ENCODE measurements at places on chromosomes 6 and 20.

- DNase-seq, result no peak
Observed at GRCh38 chr20:40943591-40943990, 85.0 kb upstream of the TOP1 start.

GRCh38 chr6:146287691-146288369, 255.8 kb upstream of the RAB32 start:
- DNase-seq, result no peak

DNA sequence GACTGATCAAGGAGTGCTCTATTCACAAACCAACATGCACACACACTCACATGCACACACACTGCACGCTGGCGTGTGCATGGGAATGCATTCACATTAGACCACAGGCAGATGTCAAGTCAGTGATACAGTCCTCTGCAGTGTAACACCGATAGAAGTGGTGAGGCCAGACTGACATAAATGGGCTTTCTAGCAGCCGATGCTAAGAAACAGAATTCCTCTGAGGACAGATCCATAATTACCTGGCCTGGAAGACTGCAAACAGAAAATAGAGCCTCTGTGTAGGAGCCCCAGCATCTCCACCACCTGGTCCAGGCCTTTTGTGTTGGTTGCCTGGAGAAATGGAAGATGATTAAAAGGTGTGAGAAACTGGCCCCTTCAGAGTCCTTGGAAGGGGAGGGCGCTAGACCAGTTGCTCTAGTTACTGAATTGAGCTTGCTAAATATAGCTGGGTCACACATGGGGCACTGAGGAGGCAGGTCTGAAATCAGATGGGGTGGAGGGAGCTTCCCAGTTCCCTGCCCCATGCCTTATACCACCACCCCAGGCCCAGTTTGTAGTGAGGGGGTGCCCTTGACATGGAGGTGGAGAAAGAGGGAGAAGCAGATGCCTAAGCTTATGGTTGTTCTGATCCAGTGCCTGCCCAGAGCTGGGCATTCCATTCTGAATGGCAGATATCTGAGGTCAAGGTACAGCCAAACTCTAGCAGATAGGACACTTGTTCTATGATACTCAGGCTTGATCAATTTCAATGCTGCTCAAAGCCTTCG, 233.8 kb downstream of the LRFN2 start:
- DNase-seq, result no peak

GRCh38 chr6:136897071-136897470, 25.0 kb upstream of the SLC35D3 start:
- no peak for DNase-seq

GRCh38 chr6:78611886-78612480, 255.4 kb upstream of the IRAK1BP1 start:
- no peak for DNase-seq

- no peak for DNase-seq
Observed at GRCh38 chr6:27178407-27178730, 69.1 kb upstream of the PRSS16 start.

- no peak for DNase-seq
Observed at GRCh38 chr20:63098195-63098810, 91.5 kb upstream of the BHLHE23 start.

- no peak for DNase-seq
Observed at GRCh38 chr6:51743999-51744398, 343.4 kb downstream of the PKHD1 start.

GRCh38 chr20:32670773-32671455, 2.8 kb downstream of the C20orf203 start:
- no peak for DNase-seq

GRCh38 chr6:166997768-166998255, 1.4 kb upstream of the CEP43 start:
- DNase-seq, result no peak

DNA sequence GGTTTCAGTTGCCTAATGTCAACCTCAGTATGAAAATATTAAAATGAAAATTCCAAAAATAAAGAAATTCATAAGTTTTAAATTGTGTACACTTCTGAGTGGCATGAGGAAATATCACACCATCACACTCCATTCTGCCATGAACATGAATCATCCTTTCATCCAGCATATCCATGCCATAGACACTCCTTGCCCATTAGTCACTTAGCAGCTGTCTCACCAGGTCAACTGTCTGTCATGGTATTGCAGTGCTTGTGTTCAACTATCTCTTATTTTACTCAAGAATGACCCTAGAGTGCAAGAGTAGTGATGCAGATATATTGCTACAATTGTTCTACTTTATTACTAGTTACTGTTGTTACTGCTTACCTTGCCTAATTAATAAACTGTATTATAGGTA, 712.4 kb downstream of the EPHA7 start:
- DNase-seq, result no peak

DNA sequence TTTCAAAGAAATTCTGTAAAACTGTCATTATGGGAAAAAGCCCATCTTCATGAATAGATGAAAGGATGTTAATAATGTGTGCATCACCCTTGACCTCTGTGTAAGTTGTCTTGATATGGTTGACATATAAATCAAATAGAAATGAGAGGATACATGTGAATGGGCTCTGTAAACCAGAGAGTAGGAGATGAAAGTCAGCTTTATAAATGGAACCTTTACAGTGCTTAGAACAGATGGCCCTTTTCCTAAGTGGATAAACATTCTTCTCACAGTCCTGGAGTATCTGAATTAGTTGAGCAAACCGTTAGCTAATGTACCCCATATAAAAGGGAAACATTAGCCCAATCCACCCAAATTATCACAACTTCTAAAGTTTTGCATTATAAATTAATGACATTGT, 57.5 kb downstream of the MYLK4 start:
- no peak for DNase-seq

GRCh38 chr20:14723614-14724013, 386.2 kb upstream of the FLRT3 start:
- no peak for DNase-seq

- no peak for DNase-seq
Observed at GRCh38 chr6:118495485-118496280, 52.4 kb upstream of the PLN start.

DNA sequence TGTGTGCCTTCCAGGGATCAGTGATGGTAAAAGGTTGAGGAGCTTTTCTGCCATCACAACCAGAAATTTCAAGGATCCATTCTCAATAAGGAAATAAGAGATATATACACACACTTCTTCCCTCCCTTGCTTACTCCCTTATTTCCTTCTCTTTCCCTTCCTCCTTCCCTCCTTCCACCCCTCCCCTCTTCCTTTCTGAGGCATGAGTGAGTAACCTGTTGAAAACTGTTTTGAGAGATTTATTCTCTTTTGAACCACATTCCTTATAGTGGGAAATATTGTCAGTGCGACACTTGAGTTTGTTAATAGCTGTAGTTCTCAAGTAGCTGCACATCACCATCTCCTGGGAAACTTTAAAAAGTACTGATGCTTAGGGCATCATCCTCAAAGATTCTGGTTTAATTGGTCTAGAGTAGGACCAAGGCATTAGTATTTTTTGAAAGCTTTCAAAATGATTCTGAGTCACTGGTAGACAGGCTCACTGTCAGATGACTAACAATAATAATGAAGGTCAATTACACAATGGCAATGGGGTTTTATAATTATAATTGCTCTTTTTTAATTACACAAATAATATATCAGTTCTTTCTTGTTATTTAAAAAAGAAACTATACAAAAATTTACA, 109.9 kb downstream of the POPDC3 start:
- DNase-seq, result no peak

- DNase-seq, result no peak
Observed at GRCh38 chr6:22906091-22906549, 336.8 kb downstream of the HDGFL1 start.

DNA sequence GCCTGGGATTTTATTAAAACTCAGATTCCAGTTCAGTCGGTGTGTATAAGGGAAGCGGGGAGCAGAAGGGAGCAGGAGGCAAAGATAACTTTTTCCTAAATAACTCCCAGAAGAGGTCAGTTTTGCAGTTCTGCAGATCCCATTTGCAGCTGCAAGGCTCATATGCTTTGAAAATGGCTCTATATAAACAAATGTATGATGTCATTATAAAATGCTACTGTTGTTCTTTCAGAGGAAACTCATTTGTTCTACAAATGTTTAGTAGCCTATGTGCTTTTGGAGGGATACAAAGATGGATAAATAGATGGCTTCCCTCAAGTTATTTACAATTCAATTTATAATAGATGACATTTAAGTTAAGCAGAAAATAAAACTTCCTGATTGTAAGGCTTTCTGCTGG, 29.2 kb upstream of the DSP start:
- no peak for DNase-seq

GRCh38 chr20:60952861-60953260, 299.2 kb upstream of the CDH4 start:
- DNase-seq, result no peak

DNA sequence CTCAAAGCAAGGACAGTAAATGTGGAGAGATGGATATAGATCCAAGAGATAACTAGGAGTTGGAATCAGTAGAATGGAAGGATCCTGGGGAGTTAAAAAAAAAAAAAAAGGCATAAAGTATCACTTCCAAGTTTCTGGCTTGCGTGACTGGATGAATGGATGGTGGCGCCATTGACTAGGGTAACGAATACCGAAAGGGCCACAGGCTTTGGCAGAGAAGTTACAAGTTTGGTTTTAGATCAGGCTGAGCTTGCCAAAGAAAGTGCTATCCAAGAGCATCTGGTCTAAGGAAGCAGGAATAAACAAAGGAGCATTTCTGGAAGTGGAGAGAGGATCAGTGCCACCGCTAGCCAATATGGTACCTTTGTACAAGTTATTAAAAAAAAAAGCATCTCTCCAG, 17.5 kb downstream of the L3MBTL1 start:
- no peak for DNase-seq

DNA sequence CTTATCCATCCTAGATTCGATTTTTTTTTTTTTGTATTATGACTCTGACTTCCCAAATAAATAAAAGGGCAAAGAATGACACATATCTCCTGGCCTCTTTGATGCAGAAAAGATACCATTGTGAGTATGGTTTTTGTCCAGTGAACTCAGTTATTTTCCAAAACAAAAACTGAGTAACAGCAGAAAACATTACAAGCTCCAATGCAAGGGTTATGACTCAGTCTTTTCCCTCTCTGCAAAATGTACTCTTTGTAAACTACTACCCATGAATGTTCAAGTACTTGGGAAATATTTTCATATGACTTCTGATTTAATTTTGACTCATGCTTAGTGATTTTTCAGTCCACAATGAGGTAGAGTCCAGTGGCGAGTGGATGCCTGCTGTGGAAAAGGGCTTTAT, 355.3 kb downstream of the RNF144B start:
- no peak for DNase-seq

DNA sequence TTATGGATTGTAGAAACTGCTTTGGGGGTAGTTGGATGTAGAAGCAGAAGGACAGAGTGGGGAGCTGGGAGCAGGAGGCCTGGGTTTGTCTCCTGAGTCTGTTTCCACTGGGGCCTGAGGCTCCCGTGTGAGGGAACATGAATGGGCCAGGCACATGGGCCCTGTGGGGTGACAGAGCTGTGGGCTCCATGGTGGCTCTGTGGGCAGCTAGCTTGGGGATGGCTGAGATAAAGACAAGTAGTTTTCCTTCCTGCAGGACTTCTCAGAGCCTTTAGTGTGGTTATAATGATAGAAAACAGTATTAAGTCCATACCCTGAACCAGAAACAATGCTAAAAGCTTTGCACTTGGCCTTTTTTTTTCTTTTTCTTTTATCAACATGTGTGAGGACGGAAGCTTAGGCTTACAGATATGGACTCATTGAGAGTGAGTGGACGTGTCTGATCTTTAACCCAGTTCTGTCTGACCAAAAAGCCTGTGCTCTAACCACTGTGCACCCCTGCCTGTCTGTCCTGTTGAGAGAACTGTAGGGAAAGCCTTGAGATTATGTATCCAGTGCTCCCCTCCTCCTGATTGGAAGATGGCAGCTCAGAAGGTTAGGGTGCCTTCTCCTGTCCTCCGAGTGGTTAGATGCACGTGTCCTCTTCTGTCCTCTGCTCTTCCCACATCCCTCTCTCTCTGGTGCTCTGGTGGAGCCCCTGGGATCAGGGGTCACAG, 98.3 kb downstream of the CDH26 start:
- no peak for DNase-seq

GRCh38 chr6:140050101-140050995, 675.9 kb upstream of the CITED2 start:
- no peak for DNase-seq

DNA sequence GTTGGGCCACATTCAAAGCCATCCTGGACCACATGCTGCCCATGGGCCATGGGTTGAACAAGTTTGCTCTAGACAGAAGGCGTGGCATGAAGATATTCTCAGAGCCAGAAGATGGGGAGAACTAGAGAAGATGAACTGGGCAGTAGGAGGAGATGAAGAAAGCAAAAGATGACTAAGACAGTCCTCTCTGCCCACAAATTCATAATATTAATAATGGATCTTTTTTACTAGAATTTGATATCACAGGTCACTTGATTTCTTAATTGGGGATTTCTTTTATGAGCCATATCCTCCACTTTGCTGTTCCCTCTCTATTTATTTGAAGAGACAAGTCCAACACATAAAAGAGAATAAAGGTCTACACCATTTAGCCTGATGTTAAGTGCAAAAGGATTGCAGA, 25.5 kb upstream of the EDN1 start:
- no peak for DNase-seq

DNA sequence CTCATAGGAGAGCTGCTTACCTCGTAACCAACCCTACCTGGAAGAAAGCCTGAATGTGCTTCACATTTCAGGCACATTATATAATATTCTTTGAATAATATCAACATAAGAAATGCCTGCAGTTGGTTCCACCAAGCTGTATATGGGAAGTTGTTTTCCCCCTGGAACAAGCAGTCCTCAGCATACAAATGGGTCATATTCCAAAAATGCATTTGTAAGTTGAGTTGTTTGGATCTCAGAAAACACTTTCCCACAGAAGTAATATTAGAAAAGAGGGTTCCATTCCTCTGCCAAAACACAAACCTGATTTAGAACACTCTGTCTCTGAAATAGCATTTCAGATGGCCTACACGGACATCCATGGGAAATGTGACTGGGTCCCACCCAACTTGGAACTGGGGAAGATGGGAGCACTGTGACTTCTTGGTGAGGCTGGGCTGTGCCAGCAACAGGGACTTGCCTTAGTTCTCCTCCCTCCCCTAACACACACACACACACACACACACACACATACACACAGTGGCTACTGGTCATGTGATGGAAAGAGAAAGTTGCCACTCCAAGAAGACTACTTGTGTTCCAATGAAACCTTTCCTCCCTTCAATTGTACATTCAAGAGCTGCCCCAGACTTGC, 11.4 kb upstream of the RCAN2 start:
- no peak for DNase-seq
